ENCODE measurements at places on chromosomes 2 and 18. TPM values are rescaled to one million over a fixed set of nuclear protein-coding genes. Genes with fewer than 3 reads are reported as not detected.

GRCh38 chr2:187842978-187843847 lies 289.0 kb upstream of the TFPI start:
- no peak for DNase-seq

DNA sequence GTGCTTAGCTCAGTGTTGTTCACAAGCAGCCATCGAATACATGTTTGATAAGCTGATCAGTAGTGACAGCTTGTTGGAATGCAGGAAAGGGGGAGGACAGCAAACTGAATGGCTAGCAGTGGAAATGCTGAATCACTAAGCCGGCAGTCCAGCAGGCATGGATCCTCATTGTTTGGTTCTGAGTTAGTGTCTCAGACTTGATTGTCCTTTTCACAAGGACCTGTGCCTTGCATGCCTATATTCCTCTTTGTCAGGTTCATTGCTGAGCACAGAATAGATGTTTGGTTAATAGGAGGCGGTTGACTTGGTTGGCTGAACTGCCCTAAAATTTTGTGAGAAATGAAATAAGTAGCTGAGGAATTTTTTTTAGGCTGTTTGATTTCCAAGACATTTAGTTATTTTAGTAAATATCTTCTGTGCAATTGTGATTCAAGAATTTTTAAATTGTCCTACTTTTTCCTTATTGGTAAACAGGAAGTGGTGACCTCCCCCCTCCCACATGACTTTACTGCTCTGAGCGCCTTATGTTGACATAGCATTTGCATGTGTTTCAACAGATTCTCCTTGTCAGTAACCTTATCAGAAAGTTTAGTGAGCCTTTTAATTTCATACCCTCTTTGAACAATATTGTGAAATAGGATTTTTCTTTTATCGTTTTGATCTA lies 21.4 kb upstream of the STON1 start:
- no peak for DNase-seq

DNA sequence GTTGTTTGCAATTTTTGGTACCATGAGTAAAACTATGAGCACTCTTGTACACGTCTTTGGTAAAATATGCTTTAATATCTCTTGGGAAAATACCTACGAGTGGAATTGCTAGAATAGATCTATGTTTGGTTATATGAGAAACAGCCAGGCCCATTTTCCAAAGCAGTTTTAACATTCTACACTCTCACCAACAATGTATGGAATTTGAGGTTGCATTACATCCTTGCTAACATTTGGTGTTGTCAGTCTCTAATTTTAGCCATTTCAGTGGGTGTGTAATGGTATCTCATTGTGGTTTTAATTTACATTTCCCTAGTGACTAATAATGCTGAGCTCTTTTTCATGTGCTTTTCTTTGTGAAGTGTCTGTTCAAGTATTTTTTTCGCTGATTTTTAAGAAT lies 118.9 kb upstream of the TCF4 start:
- no peak for DNase-seq

GRCh38 chr18:49569724-49570123 lies 7.9 kb downstream of the LIPG start:
- DNase-seq, result no peak

DNA sequence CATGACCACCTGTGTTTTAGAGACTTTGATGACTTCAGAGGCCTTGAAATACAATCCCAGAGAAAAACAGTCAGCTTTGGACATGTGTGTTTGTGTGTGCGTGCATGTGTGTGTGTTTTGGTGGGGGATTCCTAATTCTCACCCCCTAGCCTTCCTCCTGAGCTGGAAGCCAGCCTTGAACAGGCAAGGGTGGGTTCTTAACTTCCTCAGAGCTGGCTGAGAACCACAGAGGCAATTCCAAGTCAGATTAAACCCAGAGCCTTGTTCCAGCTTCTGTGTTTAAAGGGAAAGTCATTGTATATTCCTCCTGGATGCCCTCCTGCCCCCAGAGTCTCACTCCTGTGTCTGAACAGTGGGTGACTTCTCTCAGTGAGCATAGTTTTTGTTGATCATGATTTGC lies 45.2 kb upstream of the MGAT4A start:
- DNase-seq, result no peak

Gene SPDYA
- total RNA-seq, result 5.3 TPM

- DNase-seq, result no peak
Measured at GRCh38 chr2:198499539-198499938, 695.1 kb downstream of the PLCL1 start.

Gene DCDC2C
- total RNA-seq, result 0.27 TPM

- DNase-seq, result no peak
Measured at GRCh38 chr2:46735108-46735691, 180.4 kb downstream of the MCFD2 start.

GRCh38 chr2:58010599-58010998 lies 36.0 kb upstream of the VRK2 start:
- no peak for DNase-seq

Gene CIB4
- total RNA-seq, result 0.60 TPM

Gene CAVIN2
- total RNA-seq, result 23.2 TPM

- no peak for DNase-seq
Measured at GRCh38 chr2:174552880-174553279, 44.7 kb downstream of the WIPF1 start.
